ENCODE measurements at places on chromosomes 11 and 22. TPM values are rescaled to one million over a fixed set of nuclear protein-coding genes. Genes with fewer than 3 reads are reported as not detected.

The C11orf52 gene
- total RNA-seq, result not detected

The OR8G1 gene
- not detected for total RNA-seq

DNA sequence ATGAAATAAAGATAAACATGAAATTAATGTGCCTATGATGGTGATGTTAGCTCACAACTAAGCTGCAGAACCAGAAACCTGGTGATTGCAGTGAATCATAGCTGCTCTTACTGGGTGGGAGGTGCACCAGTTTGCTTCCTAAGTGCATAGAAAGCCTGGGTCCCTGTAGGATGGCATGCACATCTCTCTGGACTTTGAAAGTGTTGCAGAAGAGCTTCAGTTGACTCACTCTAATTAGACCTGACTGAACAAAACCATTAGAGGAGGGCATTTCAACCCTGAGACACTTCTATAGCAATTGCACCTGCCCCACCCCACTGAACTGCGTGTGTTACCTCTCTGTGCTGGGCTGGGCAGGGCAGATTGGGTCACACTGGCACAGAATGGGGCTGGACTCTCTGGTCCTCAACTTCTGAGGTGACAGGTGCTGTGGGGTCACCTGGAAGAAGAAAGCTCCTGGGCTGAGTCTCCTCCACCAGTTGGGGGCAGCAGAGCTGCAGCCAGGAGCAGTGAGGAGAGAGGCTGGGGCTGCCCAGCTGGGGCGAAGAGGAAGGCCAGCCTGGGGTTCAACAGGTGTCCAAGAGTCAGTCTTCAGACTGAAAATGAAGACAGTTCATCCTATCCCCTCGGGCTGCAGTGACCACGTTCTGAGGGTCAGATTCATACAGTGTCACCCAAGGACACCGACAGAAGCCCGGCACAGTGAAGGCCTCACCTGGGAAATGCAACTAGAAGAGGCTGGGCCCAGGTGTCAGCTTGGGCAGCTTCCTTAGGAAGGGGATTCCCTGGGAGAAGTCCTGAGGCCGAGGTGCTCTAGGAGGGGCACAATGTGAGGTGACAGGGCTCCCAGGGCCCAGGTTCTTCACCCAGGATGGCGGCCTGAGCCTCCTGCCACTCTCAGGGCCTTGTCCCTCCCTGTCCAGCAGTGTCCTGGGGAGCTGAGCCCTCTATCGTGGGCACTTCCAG is 58.1 kb downstream of the GGTLC2 start:
- peak; percentile 21 for DNase-seq

The PTPN5 gene
- not detected for total RNA-seq

The YPEL4 gene
- 0.54 TPM for total RNA-seq

GRCh38 chr11:1931341-1932104 is 12.0 kb downstream of the TNNT3 start:
- no peak for DNase-seq

The SGSM1 gene
- not detected for total RNA-seq
